ENCODE measurements at places on chromosomes 1 and 21. TPM values are rescaled to one million over a fixed set of nuclear protein-coding genes. Genes with fewer than 3 reads are reported as not detected.

Gene CYP4Z1
- not detected for total RNA-seq

Gene ACTA1
- total RNA-seq: 1.0 TPM

GRCh38 chr1:234479310-234479559, 256 bp upstream of the TARBP1 start:
- DNase-seq: no peak

- DNase-seq: no peak
These were observed 73.0 kb upstream of the IFFO2 start for GRCh38 chr1:19029191-19030085.

GRCh38 chr1:25837262-25837875, 17.6 kb downstream of the MTFR1L start:
- DNase-seq: no peak

DNA sequence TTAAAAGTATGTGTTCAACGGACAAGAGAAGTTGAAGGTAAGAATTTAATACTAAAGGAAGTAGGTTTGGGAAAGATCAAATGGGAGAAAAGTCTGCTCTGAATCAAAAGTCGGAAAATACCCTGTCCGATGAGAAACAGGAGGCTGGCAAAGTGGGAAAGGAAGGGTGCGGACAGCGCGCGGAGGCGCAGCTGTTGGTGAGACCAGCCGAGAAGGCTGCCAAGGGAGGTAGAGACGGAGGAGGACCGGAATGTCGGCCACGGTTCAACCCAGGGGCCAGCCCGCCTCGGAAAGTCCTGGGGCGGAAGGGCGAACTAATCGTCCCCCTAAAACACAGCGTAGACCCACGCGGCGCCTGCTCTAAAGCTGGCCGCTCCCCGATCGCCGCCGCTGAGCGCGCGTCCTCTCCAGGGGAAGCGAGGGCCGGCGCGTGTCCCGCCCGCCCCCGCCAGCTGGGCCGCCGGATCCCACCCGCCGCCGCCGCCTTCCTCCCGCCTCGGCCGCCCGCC, 639 bp upstream of the SPATA1 start:
- no peak for DNase-seq

- DNase-seq: no peak
These were observed at the start of gene TNFSF18 for GRCh38 chr1:173050865-173051264. Gene TNFSF18 (minus strand): TSS chr1:173050941. CDS start chr1:173050896, 45 bp downstream.

DNA sequence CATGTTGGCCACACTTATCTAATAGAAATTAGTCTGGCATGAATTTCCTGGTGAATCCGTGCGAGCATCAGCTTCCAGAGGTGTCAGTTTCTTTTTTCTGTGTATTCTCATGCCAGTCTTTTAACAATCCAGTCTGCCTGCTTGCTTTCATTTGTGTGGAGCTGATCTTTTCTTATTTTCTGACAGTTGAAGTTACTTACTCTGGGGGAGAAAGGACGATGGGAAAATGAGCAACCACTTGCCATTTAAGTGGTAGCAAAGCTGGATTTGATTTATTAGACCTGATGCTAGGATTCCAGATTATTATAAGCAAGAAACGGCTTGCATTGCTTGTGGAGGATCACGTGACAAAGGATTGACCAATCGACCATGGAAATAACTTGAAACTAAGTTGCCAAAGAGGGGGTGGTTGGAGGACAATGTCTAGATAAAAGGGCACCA, 24.3 kb upstream of the APP start:
- no peak for DNase-seq

DNA sequence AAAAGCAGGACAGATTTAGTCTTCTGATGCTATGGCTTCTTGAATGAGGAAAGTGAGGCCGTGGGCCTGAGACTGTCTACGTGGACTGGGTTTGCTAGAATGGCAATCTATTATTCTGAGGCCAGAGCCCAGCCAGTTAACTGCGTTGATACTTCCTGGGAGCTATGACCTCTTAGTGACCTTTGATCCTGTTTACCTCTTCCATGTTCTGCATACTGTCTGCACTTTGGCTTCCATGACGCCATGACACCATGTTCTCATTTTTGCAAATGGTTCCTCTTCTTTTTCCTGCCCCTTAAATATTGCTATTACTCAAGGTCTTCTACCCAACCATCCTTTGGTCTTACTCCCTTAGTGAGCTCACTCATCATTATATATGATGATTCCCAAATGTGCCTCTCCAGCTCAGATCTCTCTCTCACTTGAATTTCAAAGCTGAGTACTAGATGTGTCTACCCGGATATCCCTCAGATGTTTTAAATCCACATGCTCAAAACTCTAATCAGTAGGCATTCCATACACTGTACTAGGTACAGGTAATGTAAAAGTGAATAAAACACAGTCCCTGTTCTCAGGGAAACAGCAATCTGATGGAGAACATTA, 66.1 kb upstream of the ATP1A1 start:
- DNase-seq: no peak

DNA sequence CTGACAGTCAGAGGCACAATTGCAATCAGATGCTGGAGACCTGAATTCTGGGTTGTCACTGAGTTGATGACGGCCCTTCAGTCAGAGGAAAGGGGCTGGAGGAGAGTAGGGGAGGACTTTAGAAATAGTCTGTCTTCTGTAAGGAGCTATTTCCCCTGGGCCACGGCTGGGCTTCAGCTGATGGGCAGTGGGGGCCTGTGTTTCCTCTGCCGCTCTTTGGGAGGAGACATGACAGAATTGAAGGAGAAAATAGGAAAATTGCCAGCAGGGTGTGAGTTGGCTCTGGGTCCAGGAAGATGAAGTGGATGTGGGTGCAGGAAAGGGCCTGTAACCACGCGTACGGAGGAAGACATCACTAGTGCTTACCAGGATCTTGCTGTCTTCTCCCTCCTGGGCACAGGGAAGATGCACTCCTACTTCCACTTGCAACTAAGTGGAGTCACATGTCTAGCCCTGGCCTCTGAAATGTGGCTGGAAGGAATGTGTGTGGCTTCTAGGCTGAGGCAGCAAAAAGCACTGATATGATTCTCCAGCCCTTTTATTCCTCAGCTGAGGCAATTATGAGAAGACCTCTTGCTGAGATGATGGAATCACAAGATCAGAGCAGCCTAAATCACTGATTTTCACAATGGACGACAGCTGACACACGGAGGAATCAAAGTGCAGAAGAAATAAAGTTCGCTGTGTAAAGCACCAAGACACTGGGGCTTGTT, 250.0 kb downstream of the GRIK3 start:
- DNase-seq: no peak

GRCh38 chr1:202234331-202235002, 40.9 kb downstream of the LGR6 start:
- DNase-seq: no peak
